Thoracic aorta (tissue), 2 donors: ENCODE measurements at places on chromosomes 12 and 14.

DNA sequence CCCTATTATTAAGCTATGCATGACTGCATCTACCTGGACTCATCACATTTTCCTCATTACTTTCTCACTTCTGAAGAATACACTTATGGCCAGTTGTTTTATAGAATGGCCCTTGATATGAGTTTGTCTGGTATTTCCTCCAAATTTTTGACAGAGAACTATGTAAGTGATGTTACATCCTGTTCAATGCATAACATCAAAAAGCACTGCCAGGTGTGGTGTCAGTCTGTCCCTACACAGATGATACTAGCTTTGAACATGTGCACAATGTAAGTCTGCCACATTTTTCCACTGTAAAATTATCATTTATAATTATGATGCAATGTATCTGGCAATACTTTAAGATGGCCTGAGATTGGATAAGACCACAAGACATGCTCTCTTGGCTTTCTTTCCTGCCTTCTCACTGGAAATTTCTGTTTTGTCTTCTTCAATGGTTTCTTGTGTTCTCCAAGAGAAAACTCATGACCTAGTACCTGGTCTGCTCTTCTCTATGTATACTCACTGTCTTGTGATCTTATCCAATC is 28.3 kb downstream of the HEATR5A start:
- DNase-seq, result no peak

GRCh38 chr14:22896760-22897159 is 13.7 kb downstream of the REM2 start:
- no peak for DNase-seq

GRCh38 chr14:21735200-21735599 is 61.6 kb upstream of the OR4E1 start:
- DNase-seq, result no peak

- no peak for DNase-seq
Observed at GRCh38 chr12:12481631-12482030, 81.0 kb downstream of the DUSP16 start.

- no peak for DNase-seq
Observed at GRCh38 chr14:51072976-51073375, 21.9 kb downstream of the TRIM9 start.

- DNase-seq, result no peak
Observed at GRCh38 chr12:21662122-21662792, 4.6 kb upstream of the LDHB start.

- no peak for DNase-seq
Observed at GRCh38 chr12:15701631-15702156, 87.5 kb downstream of the EPS8 start.

DNA sequence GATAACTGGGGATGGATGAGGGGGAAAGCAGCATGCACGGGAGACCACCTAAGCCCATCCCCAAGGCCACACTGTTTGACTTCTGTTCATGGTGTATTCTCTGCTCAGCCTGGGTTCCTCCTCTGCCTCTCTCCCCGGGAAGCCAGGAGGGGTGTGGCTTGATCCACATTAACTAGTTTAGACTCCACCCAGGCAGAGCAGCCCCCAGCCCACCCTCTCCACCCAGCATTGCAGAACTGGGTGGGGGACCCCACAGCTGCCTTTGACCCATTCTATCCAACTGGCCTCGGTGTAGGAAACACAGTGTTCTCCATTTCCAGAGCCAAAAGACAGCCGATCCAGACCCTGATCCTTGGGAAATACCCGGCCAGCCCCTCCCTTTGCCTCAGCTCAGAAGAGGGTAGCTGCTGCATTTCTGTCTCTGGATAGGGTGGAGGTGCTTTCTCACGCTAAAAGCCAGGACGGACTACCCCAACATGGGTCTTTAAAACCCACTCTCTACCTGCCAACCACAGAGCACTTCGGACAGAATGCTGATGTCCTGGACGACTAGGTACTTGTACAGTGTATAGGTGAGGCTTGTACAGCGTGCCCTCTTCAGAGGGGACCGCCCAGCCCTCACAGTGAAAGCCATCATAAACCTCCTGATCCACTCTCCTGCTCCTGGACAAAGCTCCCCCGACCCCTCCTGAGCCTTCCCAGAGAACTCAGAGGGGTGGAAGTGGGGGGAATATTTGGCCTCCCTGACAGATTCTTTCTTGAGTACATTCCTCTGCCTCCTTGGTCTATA is 9.4 kb downstream of the SPRYD3 start:
- DNase-seq, result no peak

GRCh38 chr14:92619671-92620456 is 106.3 kb downstream of the RIN3 start:
- no peak for DNase-seq

- DNase-seq, result no peak
Observed at GRCh38 chr12:95870897-95871296, 12.1 kb downstream of the SNRPF start.

DNA sequence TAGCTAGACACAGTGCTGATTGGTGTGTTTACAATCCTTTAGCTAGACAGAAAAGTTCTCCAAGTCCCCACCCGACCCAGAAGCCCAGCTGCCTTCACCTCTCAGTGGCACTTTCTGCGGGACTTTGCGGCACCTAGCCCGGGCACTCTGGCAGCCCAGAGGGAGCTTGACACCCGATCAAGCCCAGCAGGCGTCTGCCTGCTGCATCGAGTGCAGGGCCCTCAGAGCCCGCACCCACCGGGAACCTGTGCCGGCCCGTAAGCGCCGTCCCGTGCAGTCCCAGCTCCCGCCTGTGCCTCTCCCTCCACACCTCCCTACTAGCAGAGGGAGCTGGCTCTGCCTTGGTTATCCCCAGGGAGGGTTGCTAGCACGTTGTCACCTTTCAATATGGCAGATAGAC is 631.0 kb upstream of the STXBP6 start:
- DNase-seq, result no peak

GRCh38 chr12:58907391-58907790 is 12.9 kb downstream of the LRIG3 start:
- DNase-seq, result no peak

DNA sequence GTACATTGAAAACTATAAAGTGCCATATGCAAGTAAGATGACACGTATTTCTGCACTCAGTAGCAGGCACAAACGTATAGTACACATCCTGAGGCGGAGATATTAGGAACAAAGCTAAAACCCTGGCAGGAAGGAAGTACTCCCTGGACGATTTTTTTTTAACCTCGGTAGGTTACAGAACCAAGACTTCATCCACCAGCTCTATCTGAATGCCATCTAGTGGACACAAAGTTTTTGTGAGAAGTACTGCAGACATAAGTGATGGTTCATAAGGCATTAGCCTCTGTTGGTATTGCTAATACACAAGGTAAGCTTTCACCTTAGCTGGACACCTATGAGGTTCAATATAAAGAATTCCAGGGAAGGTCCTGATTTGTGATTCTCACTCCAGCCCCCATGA is 83.0 kb upstream of the CCDC196 start:
- DNase-seq, result no peak

- no peak for DNase-seq
Observed at GRCh38 chr12:109098651-109099050, 1.3 kb downstream of the UNG start.

DNA sequence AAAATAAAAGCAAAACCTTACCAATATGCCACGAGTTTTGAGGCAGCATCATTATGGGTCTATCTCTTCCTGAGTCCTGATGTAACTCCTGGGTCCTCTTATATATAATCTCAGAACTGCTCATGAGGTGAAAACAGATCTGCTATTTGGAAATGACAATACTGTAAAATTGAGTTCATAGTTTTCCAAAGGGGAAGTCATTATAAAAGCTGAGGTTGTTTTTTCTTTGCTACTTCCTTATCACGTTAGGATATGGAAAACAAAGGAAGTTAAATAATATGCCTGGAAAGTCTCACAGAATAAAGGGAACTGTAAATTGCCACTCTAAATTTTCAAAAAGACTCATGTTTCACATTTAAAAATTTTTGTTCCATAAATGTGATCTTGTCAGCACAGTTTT is at the start of gene CD163L1:
TSS of gene CD163L1 (minus strand) at position 78 of the 400 bp plus-strand sequence. CDS start at position 52, 26 bp downstream.
- no peak for DNase-seq

DNA sequence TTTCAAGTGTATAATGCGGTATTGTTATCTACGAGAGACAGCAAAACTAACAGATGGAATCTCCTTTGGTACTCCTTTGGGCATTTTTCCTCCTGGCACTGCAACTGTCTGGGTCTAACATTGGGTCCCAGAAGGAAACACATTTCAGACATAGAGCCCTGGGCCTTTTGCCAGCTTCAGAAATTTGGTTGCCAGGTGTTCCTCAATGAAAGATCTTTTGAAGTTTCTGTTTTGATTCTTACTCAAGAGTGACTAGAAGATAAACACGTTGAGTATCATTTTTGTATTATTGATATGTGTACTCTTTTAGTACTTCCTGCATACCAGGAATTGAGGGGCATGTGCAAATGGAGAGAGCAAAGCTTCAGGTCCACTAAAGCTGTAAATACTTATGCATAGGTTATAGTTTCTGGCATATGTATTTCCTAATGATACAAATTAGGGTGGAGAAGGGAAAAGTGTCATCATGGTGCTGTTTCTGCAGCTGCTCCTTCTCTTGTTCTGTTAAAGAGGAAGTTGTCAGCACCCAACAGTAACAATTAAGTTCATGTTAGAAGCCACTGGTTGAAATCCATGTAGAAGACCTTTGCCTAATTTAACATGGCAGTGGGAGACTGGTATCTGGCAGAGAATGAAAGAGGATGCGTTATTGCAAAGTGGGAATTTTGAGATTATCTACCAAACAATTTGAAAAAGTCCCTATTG is 53.5 kb downstream of the SLC38A6 start:
- no peak for DNase-seq

DNA sequence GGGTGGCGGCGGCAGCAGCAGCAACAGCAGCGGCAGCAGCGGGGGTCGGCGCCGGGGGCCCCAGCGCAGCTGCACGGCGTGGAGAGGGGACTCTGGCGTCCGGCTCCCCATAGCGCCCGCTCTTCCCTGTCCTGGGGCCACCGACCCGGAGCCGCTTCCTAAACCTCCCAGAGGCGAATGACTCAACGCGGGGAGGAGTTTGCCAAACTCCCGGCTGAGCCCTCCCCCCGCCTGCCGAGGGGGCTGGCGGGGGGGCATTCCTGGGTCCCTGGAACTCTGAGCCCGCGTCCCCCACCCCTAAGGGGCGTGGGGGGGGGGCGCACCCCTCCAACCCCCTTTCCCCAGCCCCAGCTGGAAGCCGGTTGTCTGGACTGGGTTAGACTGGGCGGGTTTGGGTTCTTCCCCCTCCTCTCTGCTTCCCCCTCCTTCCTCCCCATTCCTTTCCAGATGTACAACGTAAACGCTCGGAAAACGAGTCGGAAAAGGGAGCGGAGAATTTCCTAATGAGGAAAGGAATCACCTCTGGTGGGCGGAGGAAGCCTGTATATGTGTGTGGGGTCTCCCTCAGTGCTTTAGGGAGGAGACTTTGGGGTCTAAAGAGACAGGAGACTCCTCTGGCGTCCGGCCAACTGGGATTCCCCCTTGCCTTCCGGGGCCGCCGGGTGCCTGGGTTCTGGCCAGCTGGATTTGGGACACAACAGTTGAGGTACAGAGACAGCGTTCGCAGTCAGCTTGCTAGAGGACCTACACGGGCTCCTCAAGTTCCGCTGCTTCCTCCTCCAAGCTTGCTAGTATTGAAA is at the start of gene ITGA5:
TSS of gene ITGA5 (minus strand) at position 179 of the 800 bp plus-strand sequence. CDS start at position 111, 68 bp downstream.
- DNase-seq, result no peak

- DNase-seq, result no peak
Observed at GRCh38 chr14:32825058-32825457, 113.6 kb upstream of the NPAS3 start.

DNA sequence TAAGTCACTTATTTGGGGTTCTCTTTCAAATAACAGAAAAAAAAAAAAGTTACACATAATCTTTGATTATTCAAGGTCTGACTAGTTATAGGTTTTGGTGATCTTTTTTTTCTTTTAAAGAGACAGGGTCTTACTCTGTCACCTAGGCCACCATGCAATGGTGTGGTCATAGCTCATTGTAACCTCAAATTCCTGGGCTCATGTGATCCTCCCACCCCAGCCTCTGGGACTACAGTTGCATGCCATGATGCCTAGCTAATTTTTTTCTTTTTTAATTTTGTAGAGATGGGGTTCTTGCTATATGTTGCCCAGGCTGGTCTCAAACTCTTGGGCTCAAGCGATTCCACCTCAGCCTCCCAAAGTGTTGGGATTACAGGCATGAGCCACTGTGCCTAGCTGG is 56.5 kb upstream of the CFL2 start:
- DNase-seq, result no peak

DNA sequence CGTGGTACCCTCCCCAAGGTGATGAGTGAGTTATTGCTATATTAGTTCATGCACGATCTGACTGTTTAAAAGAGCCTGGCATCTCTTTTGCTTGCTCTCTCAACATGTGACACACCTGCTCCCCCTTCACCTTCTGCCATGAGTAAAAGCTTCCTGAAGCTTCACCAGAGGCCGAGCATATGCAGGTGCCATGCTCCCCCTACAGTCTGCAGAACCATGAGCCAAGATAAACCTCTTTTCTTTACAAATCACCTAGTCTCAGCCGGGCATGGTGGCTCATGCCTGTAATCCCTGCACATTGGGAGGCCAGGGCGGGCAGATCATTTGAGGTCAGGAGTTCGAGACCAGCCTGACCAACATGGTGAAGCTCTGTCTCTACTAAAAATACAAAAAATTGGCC is 61.8 kb downstream of the RNFT2 start:
- no peak for DNase-seq

DNA sequence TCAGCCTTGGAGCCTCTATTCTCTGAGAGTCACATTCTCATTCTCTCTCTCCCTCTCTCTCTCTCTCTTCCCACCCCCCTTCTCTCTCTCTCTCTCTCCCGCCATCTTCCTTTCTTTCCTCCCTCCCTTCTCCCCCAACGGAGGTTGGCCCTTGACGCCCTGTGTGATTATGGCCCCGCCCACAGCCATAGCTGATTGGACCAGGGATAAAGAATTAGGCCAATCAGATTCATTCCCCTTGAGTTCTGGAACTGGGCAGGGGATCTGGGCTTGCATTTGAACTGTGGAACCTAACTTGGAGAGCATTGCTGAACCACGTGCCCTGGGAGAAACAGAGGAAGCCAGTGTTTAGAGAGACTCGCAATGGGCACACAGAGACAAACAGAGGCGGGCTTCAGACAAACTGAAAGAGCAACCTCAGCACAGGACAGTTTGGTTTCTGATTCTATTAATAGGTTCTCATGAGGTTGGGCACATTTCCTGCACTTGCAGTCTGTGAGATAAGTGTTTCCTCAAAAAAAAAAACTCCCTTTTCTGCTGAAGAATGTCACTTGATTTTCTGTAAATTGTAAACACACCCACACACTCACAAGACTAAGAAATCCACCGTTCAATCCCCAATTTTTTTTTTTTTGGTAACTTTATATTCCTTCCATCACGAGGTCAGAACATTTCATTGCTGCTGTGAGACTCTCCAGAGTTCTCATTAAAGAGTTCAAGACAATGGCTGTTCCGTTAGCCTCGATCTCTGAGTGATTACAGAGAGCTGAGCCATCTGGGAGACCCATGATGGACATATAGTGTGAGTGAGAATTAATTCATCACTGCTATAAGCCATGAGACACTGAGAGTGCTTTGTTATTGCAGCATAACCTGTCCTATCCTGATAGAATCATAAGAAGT is 3.5 kb upstream of the P2RX7 start:
- peak; percentile 36 for DNase-seq

- no peak for DNase-seq
Observed at GRCh38 chr12:19151298-19151697, 21.8 kb downstream of the PLEKHA5 start.

- DNase-seq, result no peak
Observed at GRCh38 chr12:2011643-2012607, 7.7 kb upstream of the DCP1B start.
